Mesothelial cell of epicardium (in vitro differentiated cells): ENCODE measurements at places on chromosomes 3 and 15.

DNA sequence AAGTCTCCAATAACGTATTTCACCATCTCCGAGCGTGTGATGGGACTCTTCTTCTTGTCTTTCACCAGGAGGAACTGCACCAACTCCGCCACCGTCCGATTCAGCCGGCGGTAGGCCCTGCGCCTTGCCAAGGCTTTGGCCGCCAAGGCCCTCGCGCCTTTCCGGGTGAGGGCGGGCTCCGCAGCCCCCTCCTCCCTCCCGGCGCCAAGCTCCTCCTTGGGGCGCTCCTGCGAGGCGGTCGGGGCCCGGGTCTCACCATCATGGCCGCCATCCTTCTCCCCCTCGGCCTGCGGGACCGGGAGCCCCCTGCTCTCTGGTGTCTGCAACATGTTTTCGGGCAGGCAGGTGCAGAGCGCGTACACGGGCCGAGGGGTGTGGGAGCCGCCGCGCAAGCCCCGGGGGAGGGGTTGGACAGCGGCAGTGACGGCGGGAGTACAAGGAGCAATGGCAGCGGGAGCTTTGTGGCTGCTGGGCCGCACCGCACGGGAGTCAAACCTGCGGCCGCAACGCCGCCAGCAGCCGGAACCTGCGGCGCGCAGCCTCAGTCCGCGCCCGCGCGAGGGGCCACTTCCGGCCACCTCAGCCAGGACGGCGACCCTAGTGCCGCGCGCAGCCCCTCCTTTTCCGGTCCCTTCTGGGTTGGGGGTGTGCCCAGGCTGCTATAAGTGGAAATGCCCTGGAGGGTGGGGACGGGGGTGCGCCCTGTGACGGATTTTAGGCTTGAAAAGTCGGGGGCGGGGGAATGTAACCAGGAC, at the start of gene MAGEF1:
MAGEF1 (minus strand) TSS at position 572 of the 755 bp plus-strand sequence; CDS start at position 329, 243 bp downstream.
- peak; percentile 73 for DNase-seq
- H3K27me3 ChIP-seq = no peaks in the 10 kb centered on the region
- peaks cover 32% of the 10 kb centered on the region for H3K36me3 ChIP-seq
- H3K4me3 ChIP-seq = peak within 1 kb of the TSS; percentile 83

GRCh38 chr15:74036271-74037170, 42.0 kb downstream of the PML start:
- DNase-seq = no peak
- H3K27ac ChIP-seq = no peak overlapping the region
- H3K4me1 ChIP-seq = peaks cover 6% of the 10 kb centered on the region
- H3K4me3 ChIP-seq = no peak overlapping the region
- peaks cover 8% of the 10 kb centered on the region for H3K36me3 ChIP-seq
- no peaks in the 10 kb centered on the region for H3K27me3 ChIP-seq

GRCh38 chr15:81309647-81310450, 14.1 kb downstream of the STARD5 start:
- H3K4me3 ChIP-seq = no peak overlapping the region
- H3K27ac ChIP-seq = no peak overlapping the region
- no peaks in the 10 kb centered on the region for H3K4me1 ChIP-seq
- H3K36me3 ChIP-seq = peaks cover 15% of the 10 kb centered on the region
- no peaks in the 10 kb centered on the region for H3K27me3 ChIP-seq

DNA sequence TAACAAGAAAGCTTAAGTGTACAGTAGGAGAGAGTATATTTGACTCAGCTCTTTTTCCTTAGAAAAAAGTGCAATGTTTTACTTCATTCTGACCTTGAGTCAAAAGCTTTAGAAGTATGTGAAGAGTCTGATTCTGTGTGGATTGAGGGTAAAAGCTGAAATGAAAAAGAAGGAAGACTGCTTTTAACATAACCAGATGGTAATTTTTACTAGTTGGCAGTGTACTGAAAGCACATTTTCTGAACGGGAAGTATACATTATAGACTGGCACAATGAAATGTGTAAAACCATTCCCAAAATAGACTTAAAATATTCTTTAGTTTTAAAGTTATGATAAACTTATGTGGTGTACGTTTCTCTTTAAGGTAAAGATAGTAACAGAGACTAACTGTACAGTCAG, 197.8 kb upstream of the ZNF717 start:
- DNase-seq = no peak
- H3K36me3 ChIP-seq = peaks cover 9% of the 10 kb centered on the region
- peak overlapping the region; percentile 54 for H3K27ac ChIP-seq
- no peaks in the 10 kb centered on the region for H3K27me3 ChIP-seq
